ENCODE measurements at places on chromosomes 6 and 20.
A peak's percentile ranks its signal among the peaks of the same experiment; 100 is the strongest.

- no peak for DNase-seq
Observed at GRCh38 chr6:159513914-159514313, 179.1 kb downstream of the SOD2 start.

GRCh38 chr6:37365791-37366190 lies 12.0 kb downstream of the RNF8 start:
- no peak for DNase-seq

DNA sequence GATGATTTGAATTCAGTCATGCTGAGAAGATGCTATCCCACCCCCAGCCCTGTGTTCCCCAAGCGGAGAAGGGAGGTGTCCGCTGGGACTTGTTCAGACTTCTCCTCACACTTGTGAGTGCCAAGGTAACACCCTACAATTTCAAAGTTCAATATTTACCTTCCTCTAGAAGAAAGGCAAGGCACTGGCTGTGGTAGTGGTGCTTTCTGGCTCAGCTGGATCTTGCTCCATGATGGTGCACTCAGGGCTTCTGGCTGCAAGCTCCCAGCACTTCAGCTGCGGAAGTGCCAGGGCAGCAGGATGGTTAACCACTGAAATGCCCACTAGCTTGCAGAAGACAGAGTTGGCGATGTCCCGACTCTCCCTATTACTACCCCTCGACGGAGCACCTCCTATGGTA lies 135.4 kb downstream of the MTFR2 start:
- no peak for DNase-seq

DNA sequence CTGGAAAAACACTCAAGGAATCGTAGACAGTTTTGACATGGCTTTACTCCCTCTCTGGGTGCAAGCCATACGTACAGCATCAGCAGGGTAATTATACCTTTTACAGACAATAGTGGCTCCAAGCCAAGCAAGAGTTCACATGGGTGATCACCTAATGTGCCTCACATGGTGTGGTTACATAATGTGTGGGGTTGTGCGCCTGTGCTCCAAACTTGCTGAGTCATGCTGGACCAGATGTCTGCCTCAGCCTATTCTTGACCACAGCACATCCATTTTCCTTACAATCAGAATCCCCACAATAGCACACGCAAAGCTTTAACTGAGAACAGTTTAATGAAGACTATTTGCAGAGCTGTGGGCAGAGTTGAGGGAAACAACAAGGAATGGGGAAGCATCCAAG lies 74.5 kb downstream of the ALDH8A1 start:
- DNase-seq: no peak

DNA sequence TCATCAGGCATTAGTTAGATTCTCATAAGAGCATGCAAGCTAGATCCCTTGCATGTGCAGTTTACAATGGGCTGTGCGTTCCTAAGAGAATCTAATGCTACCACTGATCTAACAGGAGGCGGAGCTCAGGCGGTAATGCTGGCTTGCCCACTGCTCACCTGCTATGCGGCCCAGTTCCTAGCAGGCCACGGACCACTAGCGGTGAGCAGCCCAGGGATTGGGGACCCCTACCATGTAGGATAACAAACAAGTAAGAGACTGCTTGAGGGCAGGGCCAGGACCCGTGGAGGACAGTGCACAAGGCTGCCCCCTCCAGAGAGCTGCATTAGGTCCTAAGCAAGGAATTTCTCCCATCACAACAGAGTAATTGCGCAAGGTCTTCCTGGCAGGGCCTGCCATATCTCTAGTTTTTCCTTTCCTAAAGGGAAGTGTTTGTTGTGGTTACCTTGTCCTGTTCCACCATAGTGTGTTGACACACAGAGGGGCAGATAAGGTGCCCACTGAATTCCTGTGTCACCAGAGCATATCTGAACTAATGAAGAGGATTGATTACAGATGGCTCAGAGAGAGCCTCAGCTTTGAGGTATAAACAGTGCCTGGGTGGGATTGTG lies 58.0 kb downstream of the PACRG start:
- DNase-seq: no peak

DNA sequence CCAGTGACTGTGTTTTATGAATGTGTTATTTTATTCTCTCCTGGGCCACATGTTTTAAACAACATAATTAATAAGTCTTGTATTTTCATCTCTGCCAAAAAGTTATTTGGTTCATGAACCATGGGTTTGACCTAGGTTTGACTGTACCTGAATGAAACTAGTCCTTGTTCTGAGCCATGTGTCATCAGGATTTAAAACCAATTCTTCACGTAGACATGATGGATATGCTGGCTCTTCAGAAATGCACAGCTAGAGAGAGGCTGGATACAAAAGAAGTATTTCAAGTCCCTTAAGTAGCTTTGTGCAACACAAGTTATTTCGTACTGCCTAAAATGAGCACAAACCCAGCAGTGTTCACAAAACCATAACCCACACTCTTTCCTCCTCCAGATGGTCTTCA lies 116.1 kb downstream of the IBTK start:
- no peak for DNase-seq

DNA sequence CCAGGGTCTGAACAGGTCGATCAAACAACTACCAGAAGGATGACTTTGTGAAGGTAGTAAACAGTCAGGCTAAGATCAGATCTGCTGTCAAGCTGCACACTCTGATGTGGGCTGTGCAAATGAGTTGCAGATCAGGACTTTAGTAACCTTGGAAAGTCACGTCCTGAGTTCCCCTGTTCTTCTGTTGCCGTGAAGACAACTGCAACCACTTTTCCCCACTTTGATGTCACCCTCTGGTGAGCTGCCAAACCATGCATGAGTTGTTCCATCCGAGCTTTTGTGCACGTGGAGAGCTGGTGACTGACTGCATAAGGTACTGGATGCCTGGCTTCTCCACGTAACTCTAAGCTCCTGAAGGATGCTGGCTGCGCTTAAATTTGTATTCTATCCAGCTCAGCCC lies 111.0 kb downstream of the CD83 start:
- no peak for DNase-seq

DNA sequence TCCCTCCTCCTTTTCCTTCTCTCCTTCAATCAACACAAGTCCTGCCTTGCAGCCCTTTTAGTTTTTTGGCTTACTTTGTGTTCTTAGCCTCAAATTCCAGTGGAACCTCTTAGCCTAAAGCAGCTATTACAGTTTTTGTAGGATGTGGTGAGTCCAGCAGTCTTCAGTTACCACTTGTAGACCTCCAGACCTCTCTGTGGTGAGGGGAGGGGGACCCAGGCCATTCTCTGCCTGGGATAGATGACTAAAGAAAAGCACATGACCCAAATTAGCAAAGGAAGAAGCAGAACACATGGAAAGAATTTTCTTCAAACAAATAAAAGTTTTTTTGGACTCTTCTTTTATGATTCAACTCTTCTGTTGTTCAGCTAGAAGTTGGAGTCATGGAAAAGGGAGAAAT lies 246.5 kb downstream of the HAO1 start:
- no peak for DNase-seq

DNA sequence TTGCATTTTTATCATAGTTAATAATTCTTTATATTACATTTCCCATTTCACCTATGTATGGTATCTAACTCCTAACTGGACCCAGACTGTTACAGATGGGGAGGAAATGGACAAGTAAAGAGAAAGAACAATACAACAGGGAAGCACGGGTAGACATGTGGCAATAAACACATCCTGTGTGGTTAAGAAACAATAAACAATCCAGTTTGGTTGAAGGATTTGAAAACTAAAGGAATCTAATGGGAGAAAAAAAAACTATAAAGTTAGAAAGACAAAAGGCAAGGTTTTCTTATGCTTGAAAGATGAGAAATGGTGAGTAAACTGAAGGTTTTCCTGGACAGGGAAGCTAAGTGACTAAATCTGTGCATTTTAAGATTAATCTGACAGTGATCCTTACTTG lies 34.9 kb upstream of the ALDH8A1 start:
- DNase-seq: no peak

DNA sequence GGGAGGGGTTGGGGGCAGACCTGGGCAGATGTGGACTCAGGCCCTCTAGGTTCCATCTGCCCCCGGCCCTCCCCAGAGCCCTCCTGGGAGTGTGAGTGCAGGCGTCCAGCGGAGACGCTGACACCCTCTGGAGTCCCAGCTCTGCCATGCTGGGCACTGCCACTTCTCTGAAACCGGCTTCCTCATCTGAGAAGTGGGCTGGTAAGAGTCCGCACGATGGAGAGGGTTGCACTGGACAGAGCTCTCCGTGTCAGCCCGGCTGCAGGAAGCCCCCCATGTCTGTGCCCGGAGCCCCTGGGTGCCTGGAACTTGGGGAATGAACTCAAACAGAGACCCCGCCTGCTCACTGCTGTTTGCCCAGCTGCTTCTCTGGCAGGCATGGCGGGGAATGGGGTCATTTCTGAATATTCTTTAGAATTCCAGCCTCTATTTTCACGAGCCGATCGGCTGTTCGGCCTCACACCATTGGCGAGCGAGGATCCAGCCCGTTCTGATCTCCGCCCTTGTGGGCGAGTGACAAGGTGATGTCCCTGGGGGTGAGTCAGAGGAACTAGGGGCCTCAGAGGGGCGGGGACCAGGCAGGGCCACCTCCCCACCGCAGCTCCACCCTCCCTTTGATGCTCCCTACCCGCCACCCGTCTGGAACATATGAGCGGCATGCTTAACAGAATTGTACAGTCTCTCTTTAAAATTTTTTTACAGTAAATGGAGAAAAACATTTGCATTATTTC lies 47.8 kb upstream of the GATA5 start:
- no peak for DNase-seq

DNA sequence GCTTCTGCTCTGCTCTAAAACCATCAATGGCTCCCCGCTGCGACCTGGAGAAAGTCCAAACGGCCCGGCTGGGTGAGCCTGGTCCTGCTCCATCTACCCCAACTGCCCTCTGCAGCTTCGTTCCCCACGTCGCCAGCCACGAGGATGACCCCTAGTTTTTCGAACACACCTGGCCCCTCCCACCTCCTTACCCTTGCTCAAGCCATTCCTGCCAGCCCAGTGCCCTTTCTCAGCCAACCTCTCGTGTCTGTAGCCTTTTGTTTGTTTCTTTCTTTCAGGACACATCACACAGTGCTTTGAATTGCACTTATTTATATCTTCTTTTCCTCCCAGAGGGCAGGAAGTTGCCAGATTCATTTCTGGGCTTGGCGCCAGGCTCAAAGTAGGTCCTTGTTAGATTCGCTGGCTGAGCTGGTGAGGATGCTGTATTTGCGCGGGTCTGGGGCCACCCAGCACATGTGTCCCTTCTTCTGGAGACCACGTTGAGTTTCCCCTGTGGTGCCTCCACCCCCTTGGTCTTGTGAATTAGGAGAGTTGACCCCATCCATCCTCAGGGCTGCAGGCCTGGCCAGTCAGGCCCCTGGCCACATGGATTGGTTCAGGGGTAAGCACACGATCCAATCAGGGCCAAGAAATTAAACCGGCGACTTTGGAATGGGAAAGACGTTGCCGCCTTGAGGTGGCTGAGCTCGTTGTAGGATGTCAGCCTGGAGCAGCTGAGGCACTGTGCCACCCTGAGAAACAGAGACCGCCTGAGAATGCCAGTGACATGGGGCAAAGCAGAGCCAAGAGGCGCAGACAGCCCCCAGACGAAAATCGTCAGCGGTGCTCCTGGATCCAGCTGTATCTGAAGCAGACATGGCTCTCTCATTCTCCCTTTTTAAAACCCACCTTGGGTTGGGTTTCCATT lies 156.0 kb downstream of the CEBPB start:
- peak; percentile 79 for DNase-seq

GRCh38 chr20:57584768-57585461 lies 24.0 kb downstream of the PCK1 start:
- DNase-seq: no peak

DNA sequence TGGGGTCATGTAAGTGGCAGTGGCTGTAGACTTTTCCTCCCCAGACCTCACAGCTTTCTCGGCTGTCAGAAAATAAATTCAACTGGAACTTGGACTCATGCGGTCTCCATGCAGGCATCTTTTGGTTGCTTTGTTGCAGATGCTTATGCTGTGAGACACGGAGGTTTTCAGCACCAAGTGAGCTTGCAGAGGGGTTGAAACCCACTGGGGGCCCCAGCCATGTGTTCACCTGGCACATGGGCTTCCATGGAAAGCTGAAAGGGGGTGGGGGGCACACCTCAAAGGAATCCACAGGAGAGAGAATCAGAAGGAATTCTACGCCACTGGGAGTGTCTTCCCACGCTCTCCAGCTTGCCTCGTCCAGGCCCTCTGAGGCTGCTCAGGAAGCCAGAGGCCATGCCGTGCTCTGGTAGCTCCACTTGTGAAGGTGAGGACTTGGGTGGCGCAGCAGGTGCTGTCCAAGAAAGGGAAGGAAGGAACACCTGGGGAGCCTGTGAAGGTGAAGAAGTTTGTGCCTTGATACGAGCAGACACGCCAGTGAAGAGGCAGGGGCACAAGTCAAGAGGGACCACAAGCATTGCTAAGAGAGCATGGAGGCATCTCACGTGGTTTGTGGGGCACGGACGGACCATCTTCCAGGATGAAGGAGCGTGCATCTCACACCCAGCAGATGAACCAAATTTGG lies 134.3 kb upstream of the PMEPA1 start:
- DNase-seq: no peak

DNA sequence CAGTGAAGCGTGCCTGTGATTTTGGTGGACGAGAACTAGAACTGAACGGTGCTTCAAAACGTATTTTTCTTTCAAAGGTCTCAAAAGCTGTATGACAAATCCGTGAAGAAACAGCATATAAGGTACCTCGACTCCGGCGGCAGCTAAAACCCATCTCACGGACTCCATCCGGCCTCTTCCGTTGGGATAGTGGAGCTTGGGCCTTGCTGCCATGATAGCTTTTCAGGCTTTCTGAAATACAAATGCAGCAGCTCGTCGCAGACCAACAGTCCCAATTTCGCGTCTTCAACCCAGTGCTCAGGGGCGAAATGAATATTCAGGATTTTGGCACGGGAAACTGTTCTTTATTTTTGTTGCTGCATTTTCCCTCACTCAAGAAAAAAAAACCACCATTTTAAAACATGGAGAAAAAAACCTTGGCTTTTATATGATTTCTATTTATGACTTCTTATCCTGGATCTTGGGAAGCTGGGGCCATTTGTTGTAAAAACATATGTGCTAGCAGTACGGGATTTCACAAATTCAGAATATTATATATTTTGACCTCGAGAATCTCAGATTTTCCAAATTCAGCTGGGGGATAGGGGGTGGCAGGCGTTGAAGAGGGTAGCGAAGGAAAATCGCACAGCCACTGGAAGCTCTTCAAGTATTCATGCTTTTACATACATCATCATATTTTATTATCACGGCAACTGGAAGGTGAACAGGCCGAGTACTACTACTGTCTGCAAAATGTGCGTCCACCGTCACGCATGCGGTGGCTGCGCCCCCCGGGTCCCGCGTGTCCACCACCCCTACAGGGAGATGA lies 849 bp downstream of the GSTA4 start:
- DNase-seq: peak; percentile 40

- no peak for DNase-seq
Observed at GRCh38 chr20:41169162-41169690, 31.9 kb downstream of the PLCG1 start.

DNA sequence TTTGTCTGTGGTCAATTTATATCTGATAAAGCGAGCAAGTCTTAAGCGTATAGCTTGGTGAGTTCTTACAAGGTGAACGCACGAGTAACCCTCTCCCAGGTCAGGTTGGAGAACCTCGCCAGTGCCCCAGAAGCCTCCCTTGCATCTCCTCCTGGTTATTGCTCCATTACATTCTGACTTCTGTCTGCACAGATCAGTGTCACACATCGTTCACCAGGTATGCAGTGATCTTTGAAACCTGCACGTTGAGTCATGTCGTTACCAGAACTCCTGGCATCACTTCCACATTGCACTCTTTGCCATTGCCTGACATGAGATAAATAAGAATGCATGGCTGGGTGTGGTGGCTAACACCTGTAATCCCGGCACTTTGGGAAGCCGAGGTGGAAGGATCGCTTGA lies 44.2 kb downstream of the AKAP12 start:
- DNase-seq: no peak

GRCh38 chr20:47336129-47336754 lies 20.3 kb downstream of the ZMYND8 start:
- DNase-seq: peak; percentile 43

- DNase-seq: no peak
Observed at GRCh38 chr20:48460681-48461080, 367.1 kb downstream of the PREX1 start.

Measured in ovary (tissue), 10 donors.